ENCODE measurements at places on chromosomes 7 and 10.

- no peak for DNase-seq
Observed at GRCh38 chr7:2837496-2837895, 6.6 kb downstream of the GNA12 start.

DNA sequence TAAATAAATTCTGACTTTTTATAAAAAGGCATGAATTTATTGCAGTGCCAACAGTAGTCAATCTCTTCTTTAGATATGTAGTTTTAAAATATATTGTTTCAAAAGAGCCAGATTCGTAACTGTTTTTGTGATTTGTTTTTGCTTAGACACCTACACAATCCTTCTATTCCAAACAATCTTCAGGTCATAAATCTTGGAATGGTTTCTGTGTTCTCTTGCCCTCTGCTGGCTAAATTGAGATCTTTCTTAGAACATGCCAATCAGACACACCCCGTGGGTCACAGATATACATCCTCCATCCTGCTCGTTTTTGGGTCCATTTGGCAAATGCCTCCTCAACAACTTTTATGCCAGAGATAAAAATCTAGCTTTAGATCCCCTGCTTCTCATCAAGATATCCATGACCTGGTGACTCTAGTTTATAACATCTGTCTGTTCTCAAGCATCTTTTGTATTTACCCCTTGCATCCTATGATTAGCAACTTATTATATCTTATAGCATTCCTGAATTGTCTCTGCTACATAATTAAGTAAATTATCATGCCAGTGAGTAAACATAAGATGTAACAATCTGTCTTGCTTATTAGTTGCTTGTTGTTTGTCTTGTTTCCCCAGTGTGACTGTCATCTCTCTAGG, 35.3 kb upstream of the IFRD1 start:
- DNase-seq: no peak

- no peak for DNase-seq
Observed at GRCh38 chr10:14658331-14659127, 116.2 kb downstream of the FAM107B start.

DNA sequence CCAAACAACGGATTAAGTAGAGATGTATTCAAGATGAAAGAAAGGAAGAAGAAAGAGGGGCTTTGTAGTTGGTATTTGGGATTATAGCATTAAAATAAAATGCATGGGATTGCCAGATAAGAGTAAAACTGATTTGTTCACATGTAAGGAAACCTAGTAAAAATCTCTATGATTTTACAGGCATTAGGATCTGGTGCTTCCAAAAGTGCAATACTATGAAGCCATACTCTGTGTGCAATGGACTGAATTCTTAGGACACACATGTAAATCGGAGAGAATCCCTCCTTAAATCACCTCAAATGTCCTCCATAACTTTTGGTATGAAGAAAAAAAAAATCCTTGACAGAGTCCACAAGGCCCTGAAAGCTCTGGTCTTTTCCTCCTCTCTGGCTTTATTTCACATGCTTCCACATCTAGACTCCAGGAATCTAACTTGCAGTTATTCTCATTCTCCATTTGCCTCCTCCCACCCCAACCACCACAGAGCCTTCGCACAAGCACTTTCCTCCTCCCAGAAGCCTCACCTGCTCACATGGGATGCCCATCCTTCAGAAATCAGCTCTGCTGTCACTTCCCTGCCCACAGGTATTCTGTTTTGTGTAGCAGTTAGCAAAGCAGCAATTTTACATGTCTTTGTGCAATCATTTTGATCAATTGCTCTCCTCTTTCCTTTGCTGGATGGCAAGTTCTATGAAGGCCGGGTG, 378.3 kb downstream of the KCNMA1 start:
- DNase-seq: no peak

DNA sequence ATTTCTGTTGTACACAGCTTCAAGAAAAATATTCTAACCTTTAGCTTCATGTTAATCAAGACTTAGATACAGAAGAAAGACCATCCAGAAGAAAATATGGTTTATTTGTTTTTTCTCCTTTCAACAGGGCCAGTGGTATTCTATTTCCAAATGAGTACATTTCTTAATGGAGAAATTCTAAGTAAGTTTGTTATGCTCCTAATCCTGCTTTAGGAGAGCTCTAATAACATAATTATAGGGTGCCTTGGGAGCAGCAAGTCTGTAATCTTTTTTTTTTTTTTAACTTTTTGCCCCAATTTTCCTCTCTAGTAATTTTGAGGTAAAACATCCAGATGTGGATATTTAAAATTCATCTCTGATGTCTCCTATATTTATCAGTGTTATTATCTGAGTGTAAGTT, 98.1 kb downstream of the ADD3 start:
- DNase-seq: no peak

DNA sequence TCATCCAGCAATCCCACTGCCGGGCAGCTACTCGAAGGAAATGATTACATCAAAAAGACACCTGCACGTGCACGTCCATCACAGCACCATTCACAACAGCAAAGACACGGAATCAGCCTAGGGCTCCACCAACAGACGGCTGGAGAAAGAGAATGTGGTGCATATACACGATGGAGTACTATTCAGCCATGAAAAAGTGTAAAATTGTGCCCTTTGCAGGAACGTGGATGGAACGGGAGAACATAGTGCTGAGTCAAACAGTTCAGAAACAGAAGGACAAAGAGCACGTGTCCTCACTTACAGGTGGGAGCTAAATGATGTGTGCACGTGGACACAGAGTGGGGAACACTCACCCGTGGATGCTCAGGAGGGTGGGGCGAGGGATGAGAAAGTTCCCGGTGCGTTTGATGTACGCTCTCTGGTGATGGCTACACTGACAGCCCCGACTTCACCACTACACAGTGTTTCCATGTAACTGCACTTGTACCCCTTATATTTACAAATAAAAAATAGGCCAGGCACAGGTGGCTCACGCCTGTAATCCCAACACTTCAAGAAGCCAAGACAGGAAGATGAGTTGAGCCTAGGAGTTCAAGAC, 92.0 kb downstream of the PDGFA start:
- no peak for DNase-seq

DNA sequence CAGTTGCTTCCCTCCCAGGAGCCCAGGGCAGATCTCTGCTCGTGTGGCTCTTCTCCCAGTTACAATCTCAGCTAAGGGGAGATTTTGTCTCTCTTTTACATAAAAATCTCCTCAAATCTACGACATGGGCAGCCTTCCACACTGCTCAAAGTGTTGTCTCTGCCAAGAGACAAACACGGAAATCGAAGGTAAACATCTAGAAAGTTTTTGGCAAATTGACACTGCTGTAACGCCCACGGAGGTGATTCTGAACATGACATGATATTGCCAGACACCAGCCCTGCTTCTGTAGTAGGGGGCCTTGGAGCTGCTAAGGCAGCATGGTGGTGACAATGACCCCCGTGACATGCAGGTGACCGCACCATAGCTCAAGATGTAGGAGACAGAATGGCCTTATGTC, 128.3 kb downstream of the CCDC3 start:
- no peak for DNase-seq

GRCh38 chr7:155166673-155167370, 96.7 kb downstream of the HTR5A start:
- DNase-seq: no peak

DNA sequence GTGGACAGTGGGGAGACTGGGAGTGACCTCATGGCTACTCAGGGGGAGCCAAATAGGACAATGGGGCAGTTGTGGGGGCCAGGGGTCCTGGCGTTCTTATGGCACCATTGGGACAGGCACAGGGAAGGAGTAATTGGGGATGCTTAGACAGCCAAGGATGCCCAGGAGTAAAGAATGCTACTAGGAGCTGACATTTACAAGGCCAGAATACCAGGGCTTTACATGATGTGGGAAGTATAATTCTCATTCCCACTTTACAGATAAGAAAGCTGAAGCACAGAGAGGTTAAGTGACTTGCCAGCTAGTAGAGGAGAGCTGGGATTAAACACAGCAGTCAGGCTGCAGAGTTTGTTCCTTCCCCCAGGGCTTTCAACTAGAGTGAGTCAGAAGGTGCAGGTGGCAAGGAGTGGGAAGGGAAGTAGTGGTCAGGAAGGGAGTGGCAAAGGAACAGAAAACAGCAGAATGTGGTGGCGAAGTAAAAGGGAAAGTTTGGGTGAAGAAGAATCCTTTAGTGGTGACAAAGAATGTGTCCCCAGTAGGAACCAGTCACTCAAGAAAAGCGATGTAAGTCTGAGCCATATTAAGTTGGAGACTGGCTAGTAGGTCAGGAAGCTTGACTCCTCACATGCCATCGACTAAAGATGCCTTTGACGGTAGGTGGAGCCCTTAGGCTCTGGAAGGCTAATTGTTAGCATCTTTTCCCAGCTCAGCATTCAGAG, 32.8 kb downstream of the CPVL start:
- no peak for DNase-seq

DNA sequence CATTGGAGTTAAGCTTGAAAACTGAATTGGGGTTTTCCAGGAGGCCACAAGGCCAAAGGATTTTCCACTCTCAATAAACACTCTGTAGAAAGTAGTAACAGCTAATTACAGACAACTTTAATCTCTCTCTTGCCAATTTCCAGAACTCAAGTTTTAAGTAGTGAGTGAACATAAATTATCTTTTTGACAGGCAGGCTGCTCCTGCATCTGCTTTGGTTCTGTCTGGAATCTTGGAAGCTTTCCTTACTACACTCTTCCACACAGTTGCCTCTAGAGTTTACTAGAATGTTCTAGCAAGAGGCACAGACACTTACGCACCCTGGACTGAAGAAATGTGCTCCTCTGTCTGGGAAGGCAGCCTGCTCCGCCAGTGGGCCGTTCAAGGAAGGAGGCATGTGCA, 90.5 kb upstream of the WAC start:
- DNase-seq: no peak
